ENCODE measurements at places on chromosomes 2 and 18.
A peak's percentile ranks its signal among the peaks of the same experiment; 100 is the strongest.

- no peak for DNase-seq
Observed at GRCh38 chr18:4035521-4035920, 419.6 kb downstream of the DLGAP1 start.

DNA sequence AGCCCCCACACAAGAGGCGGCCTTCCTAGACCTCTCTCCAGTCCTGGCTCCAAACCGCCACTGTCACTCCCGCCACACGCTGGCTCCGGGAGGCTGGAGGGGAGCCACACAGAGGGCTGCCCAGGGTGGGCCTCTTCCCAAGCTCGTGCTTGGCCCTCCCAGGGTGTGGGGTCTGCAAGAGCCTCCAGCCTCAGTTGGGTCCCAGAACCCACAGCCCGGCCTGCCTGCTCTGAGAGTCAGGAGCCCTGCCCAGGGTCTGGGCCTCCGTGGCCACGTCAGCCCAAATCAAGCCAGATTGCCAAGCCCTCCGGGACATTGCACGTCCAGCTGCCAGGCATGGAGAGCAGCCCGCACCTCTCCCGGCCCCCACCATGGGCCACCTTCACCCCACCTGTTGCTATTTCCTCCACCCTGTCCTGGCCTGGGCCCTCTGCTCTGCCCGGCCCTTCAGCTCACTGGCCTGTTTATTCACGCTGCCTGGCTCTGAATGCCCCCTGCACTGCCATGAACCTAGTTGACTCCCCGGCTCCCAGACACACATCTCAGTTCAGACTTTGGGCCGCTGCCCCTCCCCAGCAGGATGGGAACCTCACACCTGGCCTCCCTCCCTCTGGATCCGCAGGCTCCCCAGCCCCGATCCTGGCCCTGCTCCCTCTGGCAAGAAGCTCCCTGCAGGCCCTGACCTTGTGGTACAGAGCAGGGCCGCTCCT is 61.0 kb downstream of the BIN1 start:
- DNase-seq = no peak

DNA sequence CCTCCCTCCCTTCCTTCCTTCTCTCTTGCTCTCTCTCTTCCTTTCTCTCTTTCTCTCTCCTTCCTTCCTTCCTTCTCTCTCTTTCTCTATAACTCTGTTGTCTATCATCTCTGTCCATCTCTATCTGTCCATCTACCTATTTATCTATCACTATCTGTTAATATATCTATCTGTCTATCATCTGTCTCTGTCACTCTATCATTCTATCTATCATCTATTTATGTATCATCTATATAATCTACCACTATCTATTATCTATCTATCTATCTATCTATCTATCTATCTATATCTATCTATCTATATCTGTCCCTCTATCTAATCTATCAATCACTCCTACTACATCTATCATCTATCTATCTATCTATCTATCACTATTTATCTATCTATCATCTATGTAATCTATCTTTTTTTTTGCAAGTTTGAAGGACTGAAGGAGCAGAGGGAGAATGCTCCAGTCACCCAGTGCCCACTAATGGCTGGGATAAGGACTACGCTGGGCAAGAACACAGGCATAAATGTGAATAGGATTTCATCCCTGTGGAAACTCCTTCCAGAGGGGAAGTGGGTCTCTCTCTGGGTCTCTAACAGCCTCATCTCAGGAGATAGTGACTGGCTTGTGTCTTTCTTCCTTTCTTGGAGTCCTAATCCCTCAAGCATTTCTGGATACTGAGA is 427.0 kb downstream of the LPIN1 start:
- DNase-seq = no peak

GRCh38 chr2:108934151-108934550 is 54.9 kb downstream of the EDAR start:
- no peak for DNase-seq

GRCh38 chr18:78875016-78875777 is 104.4 kb upstream of the SALL3 start:
- peak; percentile 72 for DNase-seq

DNA sequence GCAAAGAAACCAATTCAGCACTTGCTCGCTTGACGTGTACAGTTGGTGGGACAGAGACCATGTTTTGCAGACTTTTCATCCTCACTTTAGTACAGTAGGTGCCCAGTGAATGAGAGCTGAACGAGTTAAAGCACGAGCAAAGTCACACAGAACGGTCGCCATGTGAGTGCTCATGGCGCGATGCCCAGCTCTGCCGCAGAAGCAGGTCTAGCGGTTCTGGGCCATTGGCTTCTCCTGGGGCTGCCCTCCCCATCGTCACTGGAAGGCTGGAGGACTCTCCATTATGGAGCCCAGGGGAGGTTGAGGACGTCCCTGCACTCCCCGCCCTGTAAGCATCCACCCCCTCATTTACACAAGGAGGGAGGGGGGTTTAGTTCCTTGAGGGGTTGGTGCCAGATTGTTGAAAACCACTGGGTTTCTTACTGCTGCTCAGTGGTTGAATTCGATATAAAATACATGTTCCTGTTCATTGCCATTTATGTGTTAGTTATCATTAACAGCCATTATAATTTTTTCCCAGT is 24.9 kb downstream of the PTGR3 start:
- DNase-seq = no peak

DNA sequence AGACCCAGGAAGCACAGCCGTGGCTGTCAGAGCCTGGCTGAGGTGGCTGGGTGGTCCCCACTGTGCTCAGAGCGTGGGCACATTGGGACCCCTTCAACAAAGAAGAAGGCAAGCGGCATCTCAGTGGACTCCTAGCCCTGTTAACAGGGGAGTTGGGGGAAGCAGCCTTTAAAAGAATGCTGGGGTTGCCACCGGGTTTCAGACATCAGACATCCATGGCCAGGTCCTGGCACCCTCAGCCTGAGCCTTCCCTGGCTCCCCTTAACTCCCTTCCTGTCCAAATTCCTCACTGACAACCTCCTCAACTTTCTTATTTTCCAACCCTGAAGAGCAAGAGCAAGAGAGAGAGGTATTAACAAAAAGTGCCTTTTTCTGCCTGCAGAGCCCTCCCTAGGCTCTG is 24.8 kb upstream of the GNAL start:
- no peak for DNase-seq

GRCh38 chr2:112836695-112837117 is at the start of gene IL1B:
TSS of gene IL1B (minus strand) at chr2:112836779. CDS start at chr2:112836229, 550 bp downstream.
- peak; percentile 24 for DNase-seq

- no peak for DNase-seq
Observed at GRCh38 chr2:211737282-211737681, 801.3 kb downstream of the ERBB4 start.

DNA sequence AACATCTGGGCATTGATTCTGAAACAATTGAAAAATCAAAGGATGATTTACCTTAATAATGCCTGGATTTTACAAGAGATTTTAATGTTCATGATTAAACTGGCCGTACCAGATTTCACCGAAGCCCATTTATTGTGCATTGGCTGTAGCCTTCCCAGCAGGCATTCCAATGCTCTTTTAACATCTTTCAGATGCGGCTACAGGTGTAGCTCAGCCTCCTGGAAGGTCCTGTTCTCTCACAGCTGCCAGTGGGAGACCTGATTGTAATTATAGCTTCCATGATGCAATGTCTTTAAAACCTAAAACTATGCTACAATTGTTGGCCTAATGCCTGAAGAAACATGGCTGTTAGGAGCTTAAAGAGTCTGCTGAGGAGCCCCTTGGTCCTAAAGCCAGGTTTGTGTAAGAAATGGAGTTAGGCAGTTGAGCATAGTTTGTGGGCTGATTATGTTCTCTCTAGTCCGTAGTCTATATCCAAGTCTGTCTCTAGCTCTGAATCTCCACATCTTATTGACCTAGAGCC is 147.4 kb downstream of the CERS6 start:
- DNase-seq = no peak

DNA sequence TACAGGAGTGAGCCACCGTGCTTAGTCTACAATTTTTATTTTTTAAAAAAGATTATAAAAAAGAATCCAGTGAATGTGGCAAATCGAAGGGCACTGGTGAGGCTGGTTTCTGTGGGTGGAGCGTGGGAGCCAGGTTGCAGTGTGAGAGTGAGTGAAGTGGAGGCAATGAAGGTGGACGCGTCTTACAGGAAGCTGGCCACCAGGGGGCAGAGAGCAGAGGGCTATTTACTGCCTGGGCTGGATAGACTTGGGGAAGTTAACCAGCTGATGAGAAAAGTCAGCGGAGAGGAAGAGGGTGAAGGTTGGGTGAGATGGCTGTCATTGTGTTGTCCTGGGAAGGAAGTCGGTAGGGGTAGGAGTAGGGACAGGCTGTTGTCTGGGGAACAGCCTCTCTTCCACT is 6.8 kb downstream of the SCTR start:
- DNase-seq = peak; percentile 22

DNA sequence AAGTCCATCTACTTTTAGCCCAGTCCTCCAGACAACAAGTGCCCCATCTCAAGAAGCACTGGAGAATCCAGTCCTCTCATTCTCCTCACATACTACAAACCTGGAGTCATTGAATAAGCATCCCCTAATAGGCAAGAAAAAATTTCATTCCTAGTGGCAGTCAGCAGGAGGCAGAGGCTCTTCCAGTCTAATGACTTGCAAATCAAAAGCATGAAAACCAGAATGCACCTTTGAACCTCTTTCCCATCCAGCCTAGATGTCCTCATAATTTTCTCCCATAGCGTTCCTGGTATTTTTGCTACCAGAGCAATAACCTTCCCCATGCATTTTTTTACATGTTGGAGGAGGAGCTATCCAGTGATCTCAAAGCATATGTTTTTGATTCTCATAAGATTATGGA is 252.6 kb downstream of the TTC32 start:
- DNase-seq = no peak

DNA sequence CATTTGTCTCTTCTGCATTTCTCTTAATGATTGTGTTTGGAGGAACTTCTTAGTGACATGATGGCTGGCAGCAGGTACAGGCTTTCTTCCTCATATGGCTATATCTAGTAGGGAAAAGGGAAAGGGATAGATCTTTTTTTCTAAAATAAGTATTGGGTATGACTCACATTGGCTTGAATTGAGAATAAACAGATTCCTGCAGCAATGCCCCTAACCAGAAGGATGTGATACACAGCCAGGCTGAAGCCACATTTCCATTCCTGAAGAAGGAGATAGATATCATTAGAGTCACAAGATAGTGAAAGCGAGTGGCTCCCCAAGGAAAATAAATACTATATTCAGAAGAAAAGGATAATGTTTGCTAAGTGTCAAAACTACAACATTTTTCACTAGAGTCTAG is 61.1 kb downstream of the VWC2L start:
- no peak for DNase-seq

- DNase-seq = peak; percentile 60
Observed at GRCh38 chr2:204452464-204453023, 92.7 kb upstream of the PARD3B start.

All from Ammon's horn (tissue), 1 donor.